ENCODE measurements at places on chromosomes 2 and 18. TPM values are rescaled to one million over a fixed set of nuclear protein-coding genes. Genes with fewer than 3 reads are reported as not detected.

The TMEM169 gene
- 0.27 TPM for total RNA-seq

The OR6B2 gene
- total RNA-seq: not detected

The DSEL gene
- 0.52 TPM for total RNA-seq

The POTEE gene
- total RNA-seq: not detected

All from CD4-positive, alpha-beta T cell (primary cell).